ENCODE measurements at places on chromosomes 3 and 15.

DNA sequence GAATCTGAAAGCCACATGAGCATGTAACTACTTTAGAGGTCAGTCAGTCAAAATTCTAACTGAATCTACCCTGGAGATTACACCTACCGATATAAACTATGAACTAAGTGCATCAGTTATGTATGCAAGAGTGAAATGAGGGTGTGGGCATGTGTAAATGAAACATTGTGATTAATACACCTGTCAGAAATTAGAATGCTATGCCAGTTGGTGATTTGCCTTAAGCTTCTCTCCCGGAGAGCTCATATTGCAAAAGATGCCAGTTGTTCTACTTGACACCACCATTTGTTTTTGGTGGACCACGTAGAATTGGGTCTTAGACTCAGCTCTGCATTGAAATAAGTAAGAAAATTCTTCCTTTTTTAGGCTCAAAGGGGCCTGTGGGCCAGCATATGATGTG is 91.0 kb upstream of the KBTBD8 start:
- no peak for DNase-seq

GRCh38 chr15:83954506-83954905 is 281.1 kb upstream of the GOLGA6L4 start:
- no peak for DNase-seq

DNA sequence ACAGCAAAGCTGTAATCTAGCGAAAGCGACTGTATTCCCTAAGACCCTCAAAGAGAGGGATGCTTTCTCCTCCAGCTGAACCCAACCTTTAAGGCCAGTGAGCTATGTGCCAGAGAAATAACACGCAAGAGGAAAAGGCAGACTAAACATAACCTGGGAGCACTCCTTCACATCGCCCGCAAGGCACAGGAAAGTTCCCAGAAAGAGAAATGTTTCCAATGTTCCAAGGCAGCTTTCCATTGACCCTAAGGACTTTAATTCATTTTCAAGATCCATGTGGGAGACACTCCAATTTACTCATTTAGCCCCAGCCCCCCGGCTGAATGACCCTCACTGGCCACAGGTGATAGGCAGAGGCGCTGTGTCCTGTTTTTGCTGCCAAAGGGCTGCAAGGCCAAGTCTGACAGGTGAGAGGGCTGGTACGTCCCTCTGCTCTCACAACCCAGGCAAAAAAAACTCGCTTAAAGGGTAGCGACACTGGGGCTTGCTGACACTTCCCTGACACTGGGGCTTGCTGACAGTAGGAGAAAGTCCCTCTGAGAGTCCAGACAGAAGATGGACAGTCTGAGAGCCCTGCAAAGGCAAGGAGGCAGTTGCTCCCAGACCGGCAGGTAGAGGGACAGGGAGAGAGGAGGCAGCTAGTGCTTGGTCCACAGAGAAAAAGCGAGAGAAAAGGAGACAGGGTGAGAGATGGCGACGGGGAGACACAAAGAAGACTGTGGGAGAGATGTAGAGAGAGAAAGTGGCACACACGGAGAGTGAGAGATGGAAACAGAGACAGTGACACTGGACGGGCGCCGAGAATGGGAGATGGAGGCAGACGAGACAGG is 702 bp downstream of the ARHGEF3 start:
- DNase-seq = no peak

GRCh38 chr3:21551019-21551418 is 200.0 kb downstream of the ZNF385D start:
- peak; percentile 59 for DNase-seq

- no peak for DNase-seq
These were observed 97.1 kb upstream of the MYZAP start for GRCh38 chr15:57494581-57494980.

GRCh38 chr15:101390060-101390459 is 95.0 kb upstream of the SNRPA1 start:
- DNase-seq = no peak

GRCh38 chr3:55426486-55426885 is 60.6 kb downstream of the WNT5A start:
- DNase-seq = no peak

DNA sequence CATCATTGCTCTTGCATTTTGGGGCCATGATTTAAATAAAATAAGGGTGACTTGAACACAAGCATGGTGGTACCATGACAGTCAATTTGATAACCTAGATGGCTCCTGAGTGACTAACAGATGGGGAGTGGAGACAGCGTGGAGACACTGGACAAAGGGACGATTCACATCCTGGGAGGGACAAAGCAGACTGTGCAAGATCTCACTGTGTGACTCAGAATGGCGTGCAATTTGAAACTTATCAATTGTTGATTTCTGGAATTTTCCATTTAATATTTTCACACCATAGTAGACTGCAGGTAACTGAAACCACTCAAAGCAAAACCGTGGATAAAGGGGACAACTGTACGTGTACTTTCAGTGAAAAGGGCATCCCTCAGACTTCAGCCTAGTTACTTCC is 25.5 kb downstream of the MCCC1 start:
- DNase-seq = peak; percentile 67

DNA sequence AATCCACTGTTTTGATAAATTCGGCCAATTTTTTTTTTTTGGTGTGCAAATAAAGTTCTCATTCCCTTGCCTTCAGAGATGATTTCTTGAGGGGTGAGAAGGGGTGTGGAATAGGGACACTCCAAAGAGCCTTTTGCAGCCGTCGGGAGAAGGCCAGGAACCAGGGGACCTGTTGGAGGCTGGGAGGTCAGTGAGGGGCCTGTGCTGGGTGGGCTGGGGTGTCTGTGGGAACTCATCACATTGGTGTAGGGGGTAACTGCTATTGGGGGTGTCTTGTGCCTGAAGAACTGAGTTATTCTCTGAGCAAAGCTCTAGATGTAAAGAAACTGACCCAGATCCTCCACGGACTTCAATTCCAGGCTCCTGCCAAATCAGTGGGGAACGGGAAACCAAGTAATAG is 13.5 kb upstream of the SKIC8 start:
- no peak for DNase-seq

GRCh38 chr3:31055757-31056156 is 161.3 kb upstream of the GADL1 start:
- no peak for DNase-seq

DNA sequence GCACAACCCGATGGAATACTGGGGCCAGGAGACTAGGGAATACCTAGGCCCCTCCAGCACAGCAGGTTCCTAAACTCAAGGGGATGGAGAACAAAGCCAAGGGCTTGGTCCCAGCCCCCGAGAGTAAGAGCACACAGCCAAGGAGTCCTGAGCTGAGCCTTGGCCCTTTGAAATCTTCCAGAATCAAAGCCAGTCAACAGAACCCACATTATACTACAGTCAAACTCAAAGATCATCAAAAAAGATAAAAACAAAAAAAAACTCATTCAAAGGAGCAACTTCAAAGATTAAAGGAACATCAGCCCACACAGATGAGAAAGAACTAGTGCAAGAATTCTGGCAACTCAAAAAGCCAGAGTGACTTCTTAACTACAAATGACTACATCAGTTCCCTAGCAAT is 217.0 kb downstream of the ISL2 start:
- no peak for DNase-seq

DNA sequence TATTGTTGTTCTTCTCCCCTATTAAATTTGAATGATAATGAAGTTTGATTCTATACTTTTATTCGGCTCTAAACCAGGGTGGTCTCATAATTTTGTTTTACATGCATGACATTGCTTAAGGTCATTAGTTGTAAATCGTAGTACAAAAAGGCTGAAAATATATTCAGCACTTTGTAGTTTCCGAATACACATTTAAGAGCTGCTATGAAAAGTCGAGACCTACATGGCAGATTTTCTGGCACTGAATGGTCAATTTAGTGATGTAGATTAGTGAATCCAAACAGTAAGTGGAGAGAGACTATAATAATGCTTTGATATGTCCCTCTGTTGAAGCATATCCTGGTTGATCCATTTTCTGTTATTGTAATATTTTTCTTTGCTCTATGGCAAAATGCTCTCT is 254.0 kb upstream of the SOX2 start:
- no peak for DNase-seq

DNA sequence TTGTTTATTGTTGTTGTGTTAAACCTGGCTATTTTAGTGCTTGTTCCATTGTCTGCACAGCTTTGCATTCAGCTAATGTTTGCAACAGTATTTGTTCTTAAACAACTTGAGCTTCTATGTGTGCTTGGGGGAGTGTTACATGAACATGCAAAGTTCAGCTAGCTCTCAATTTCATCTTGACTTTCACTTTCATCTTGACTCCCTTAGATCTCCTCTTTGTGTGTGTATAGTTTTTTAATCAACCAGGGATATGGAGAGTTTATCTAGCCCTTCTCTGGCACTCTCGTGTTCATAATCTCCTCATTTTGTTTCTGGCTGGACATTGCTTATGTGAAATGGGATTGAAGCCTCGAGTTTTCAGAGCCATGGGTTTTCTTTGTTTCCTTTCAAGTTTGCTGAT is 212.4 kb upstream of the ZBTB20 start:
- no peak for DNase-seq

DNA sequence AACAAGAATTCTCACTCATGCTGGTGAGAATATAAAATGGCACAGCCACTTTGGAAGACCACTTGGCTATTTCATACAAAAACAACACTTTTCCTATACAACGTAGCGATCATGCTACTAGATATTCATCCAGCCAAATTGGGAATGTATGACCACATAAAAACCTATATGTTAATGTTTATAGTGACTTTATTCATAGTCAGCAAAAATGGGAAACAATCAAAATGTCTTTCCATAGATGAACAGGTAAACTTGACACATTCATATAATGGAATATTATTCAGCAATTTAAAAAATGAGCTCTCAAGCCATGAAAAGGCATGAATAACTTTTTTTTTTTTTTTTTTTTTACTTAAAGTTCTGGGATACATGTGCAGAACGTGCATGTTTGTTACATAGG is 445.2 kb downstream of the ZBBX start:
- no peak for DNase-seq

DNA sequence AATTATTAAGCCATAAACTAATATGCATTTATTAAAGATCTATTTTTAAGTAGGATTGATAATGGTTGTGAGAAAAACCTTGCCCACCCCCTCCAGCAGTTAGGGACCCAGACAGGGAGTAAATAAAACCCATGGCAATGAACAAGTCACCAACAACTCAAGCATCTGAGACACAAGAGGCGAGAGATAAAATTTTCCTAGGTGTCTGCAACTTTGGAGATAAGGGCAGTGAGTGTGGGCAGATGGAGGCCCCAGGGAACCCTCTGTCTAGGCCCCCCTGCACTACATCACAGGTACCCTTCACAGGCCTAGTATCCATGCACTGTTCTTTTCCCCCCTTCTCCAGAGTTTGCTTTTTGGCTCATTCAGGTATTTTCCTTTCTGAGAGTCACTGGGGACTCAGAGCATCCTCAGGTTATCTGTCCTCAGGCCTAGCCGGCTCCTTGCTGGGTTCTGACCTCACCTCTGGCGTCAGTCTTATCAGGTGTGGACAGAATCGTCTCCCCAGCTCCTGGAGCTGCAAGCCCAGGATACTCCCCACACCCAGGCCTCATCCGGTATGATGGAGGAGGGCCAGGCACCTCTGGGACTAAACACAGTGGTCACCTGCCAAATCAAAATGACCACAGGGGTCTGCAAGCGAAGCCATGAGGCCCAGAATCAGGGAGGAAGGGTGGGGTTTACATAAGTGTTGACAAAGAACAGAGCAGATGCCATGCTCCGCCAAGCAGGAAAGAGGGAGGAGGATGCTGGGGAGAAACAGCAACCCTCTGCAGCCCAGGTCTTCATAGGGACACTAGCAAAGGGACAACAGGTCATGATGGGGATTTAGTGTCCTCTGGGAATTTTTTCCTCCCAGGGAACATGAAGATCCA is 50.4 kb downstream of the CCNL1 start:
- no peak for DNase-seq

- DNase-seq = no peak
These were observed 113.0 kb upstream of the GALNT15 start for GRCh38 chr3:16061491-16061890.

DNA sequence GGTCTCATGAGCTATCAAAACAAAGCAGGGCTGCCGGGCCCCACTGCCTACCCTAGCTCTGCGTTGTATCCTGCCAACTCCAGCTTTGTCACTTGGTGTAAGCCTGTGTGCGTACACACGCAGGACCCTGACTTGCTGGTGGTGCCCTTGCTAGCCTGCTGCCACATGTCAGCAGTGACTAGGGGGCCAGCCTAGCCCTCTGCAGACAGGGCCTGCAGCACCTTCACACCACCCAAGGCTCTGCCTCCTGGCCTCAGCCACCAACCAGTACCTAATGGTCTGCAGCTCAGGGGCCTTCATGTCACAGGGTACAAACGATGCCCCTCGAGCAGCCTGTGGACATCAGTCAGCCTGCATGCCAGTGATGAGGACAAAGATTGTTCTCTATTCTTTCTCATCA is 30.1 kb upstream of the DUSP7 start:
- DNase-seq = no peak

- DNase-seq = no peak
These were observed 16.8 kb downstream of the AP4E1 start for GRCh38 chr15:50925281-50925680.

DNA sequence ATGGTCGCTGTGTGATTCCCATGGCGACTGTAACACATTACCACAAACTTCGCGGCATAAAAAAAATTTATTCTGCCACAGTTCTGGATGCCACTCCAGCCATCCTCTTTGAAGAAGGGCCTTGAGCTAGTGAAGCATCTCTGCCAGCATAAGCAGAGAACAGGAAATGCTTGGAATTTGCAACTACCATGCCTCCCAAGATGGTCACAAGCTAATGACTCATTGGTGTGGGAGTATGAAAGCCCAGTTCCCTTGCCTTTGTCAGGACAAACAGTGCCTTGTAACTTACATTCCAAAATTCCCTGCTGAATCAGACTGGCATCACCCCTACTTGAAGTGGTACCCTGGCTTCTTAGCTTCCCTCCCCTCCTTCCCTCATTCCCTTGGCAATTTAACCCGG is 129.7 kb downstream of the PROS1 start:
- peak; percentile 89 for DNase-seq

DNA sequence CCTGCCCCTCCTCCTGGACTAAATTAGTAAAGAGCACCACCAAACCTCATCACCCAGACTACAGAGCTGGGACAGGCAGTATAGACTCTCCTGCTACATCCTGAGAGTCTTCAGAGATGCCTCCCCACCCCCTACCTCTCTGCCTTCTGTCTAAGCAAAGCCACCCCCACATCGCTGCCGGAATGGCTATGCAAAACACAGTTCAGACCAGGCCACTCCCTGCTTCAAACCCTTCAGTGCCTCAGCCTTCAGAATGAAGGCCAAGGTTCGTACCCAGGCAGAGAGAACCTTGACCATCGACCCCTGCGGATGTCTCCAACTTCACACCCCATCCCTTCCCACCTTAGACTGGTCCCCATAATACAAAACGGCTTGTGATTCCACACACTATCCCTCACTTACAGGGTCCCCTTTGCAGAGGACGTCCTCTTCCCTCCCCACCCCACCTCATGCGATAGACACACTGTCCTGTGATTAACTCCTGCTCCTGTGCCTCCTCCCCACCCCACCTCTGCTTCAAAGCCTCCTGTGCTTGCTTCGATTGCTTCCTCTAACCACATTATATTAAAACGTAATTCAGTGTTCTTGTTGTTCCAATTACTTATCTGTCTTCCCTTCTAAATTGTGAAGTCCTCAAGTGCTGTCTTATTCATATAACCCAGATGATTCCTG is 175.3 kb downstream of the UACA start:
- no peak for DNase-seq

- DNase-seq = no peak
These were observed 164.6 kb upstream of the ICE2 start for GRCh38 chr15:60643555-60643954.

GRCh38 chr3:142884531-142884930 is 4.4 kb downstream of the PCOLCE2 start:
- DNase-seq = no peak

- no peak for DNase-seq
These were observed 1455.9 kb downstream of the SI start for GRCh38 chr3:163622384-163622783.
